ENCODE measurements at places on chromosomes 11 and 22.

DNA sequence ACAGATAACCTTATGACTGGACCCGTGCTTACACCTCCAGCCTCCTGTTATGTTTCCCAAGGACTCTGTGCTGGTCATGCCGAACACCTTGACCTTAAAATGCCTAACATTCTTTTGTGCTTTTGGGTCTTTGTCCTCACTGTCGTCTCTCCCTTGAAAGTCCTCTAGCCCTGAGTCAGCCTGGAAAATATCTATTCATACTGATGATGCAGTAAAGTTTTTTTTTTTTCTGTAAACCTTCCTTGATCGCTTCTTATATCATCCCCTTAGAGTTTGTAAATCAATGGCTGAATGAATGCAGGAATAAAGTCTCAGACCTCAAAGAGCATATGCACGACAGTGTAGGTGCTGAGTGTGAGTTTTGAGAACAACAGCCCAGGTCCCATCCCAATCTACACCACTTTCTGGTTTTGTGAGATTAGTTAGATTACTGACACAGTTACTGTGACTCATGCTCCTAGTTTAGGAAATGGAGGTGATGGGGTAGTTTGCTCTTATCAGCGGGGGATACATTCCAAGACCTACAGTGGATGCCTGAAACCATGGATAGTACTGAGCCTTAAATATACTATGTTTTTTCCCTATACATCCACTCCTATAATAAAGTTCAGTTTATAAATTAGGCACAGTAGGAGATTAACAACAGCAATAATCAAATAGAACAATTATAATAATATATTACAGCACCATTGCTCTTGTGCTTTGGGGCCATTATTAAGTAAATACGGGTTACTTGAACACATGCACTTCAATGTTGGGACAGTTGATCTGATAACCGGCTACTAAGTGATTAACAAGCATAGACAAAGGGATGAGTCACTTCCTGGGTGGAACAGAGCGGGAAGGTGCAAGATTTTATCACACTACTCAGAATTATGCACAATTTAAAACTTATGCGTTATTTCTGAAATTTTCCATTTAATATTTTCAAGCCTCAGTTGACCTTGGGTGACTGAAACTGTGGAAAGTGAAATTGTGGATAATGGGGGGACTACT, 8.6 kb downstream of the TCN1 start:
- DNase-seq = no peak

DNA sequence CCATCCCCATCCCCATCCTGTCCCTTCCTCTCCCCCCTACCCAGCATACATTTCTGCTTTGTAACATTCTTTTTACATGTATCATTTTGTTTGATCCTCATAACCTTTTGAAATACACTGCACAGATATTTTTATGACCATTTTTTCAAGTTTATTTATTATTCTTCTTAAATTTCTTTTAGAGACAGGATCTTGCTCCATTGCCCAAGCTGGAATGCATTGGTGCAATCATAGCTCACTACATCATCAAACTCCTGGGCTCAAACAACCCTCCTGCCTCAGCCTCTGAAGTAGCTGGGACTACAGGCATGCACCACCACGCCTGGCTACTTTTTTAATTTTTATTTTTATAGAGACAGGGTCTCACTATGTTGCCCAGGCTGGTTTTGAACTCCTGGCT, 99.4 kb upstream of the AKIP1 start:
- no peak for DNase-seq

DNA sequence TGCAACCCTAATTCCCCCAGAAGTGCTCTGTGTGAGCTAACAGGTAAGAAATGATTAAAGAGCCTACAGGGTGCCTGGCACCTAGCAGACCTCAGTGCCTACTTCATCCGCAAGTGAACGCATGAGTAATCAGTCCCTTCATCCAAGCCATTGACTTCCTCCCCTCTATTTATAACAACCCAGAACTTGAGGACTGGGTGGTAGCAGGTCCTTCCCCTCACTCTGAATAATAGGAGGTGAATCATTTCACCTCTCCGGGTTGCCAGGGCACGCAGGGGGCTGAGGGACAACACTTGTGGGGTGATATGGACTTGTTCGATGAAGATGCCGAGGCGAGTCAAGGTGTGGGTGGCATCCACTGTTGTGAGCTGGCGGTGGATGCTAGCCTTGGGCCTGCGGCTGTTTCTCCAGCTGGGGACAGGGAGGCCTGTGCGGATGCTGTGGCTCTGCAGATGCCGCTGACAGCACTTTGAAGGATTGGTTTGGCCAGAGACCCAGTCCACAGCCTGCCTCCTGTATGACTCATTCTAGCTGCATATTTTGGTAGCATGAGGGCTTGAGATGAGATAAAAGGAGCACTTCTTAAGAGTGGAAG, 11.7 kb upstream of the SORL1-AS1 start:
- DNase-seq = no peak

GRCh38 chr11:85725510-85726258, 39.7 kb upstream of the CCDC89 start:
- DNase-seq = no peak

Measured in cerebellar nuclear complex (tissue), 1 donor.